ENCODE measurements at places on chromosomes 6 and 20. TPM values are rescaled to one million over a fixed set of nuclear protein-coding genes. Genes with fewer than 3 reads are reported as not detected.

GRCh38 chr20:34557936-34558319, 590 bp upstream of the MAP1LC3A start:
- peak overlapping the region; percentile 88 for H3K27ac ChIP-seq
- H3K27me3 ChIP-seq, result no peaks in the 10 kb centered on the region
- peak overlapping the region; percentile 74 for H3K4me3 ChIP-seq
- DNase-seq, result no peak

GRCh38 chr20:4787069-4787468, 65.4 kb downstream of the PRND start:
- no peak overlapping the region for H3K27ac ChIP-seq
- peaks cover 25% of the 10 kb centered on the region for H3K4me1 ChIP-seq
- H3K4me3 ChIP-seq, result no peak overlapping the region
- no peak for DNase-seq
- no peaks in the 10 kb centered on the region for H3K27me3 ChIP-seq

DNA sequence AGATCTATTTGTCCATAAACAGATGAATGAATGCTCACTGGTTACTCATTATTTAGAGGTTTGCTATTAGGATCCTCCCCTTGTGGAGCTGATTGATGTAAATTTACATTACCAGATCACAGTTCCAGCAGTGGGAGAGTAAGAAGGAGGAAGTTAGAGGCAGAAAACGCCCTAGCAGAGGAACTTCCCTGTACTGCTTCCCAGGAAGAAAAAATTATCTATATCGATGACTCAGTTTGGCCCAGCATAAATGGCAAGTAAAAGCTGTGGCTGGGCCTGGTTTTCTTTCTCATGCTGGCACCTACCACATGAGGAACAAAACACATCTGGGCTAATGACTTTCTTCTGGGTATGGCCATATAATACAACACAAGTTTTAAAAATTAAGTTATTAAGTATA, 35.7 kb downstream of the DNAAF9 start:
- no peaks in the 10 kb centered on the region for H3K27me3 ChIP-seq
- H3K4me3 ChIP-seq, result no peak overlapping the region
- peaks cover 16% of the 10 kb centered on the region for H3K4me1 ChIP-seq
- peaks cover 8% of the 10 kb centered on the region for H3K36me3 ChIP-seq
- H3K27ac ChIP-seq, result no peak overlapping the region
- no peak for DNase-seq

DNA sequence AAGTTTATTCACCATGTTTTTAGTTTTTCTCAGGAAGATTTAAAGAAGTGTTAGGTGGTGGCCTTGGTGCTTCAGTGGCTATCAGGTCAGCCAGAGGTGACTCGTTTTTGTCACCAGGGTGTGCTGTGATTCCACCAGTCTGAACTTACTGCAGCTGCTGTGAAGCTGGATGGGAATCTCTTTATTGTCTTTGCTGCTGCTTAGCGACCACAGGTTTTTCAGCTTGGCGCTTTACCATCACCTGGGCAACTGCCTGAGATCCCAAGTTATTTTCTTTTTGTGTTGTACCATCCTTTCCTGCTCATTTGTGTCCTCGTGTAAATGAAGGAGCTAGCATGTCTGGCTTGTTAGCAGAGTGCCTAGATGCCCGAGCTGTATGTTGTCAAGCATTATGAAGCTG, 146.9 kb downstream of the MACROD2 start:
- no peak for DNase-seq
- H3K4me1 ChIP-seq, result no peaks in the 10 kb centered on the region
- H3K27me3 ChIP-seq, result no peaks in the 10 kb centered on the region
- no peaks in the 10 kb centered on the region for H3K36me3 ChIP-seq
- H3K4me3 ChIP-seq, result no peak overlapping the region

GRCh38 chr6:129236001-129236517, 353.1 kb downstream of the LAMA2 start:
- no peak for DNase-seq
- no peaks in the 10 kb centered on the region for H3K27me3 ChIP-seq
- no peaks in the 10 kb centered on the region for H3K4me1 ChIP-seq

DNA sequence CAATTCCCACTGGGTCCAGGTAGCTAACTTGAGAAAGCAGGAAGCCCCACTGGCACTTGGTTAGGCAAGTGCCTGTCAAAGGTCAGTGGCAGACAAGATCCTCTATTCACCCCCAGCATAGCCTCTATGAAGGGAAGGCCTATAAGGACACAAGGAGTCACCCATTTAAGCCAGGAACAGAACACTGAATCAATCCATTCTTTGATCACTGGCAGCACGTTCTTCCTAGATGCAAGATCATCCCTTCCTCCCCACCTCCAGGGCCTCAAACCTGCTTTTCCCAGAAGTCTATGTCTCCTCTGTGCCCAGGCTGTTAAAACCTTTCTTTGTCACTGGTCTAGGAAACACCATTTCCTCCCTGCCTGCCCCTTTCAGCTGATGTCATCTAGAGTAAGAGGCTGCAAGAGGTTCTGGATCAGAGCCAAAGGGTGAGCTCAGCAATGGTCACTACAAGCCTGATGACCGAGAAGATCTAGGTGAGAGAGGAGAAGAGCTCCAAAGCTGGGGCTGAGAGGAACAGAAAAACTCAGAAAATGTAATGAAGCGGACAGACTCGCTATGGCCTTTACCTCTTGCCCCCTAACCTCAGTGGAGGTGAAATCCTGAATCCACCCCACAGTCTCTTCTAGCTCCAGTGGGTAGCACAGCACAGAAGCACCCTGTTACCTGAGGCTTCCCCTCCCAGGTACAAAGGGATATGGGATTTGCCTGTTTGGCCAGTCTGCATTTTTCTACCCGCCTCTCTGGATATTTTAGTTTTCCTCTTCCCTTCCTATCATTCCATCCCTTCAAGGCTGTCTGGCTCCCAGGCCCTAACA, 1.8 kb downstream of the GTPBP2 start:
- H3K4me3 ChIP-seq, result peak overlapping the region; percentile 99
- H3K4me1 ChIP-seq, result peaks cover 36% of the 10 kb centered on the region
- H3K36me3 ChIP-seq, result peaks cover 52% of the 10 kb centered on the region
- DNase-seq, result no peak
- no peaks in the 10 kb centered on the region for H3K27me3 ChIP-seq

- DNase-seq, result no peak
- no peaks in the 10 kb centered on the region for H3K36me3 ChIP-seq
- peaks cover 4% of the 10 kb centered on the region for H3K27me3 ChIP-seq
- no peak overlapping the region for H3K4me3 ChIP-seq
Observed at GRCh38 chr20:54606380-54606779, 131.0 kb downstream of the DOK5 start.

DNA sequence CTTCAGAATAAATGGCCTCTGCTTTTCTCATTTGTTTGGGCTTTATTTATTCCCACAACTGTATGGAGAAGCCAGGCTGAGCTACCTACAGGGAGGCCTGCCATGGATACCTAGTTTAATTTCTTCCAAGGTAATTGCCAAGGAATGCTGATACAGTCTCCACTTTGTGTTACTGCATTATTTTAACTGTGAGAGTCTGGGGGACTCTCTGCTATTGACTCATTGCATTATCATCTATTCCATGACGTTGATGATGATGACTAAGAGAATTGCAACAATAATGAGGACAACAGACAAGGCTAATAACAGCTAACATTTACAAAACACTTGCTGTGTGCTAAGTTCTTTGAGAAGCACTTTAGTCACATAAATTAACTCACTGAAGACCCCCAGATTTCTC, 88.3 kb upstream of the COL21A1 start:
- H3K36me3 ChIP-seq, result no peaks in the 10 kb centered on the region
- H3K27me3 ChIP-seq, result no peaks in the 10 kb centered on the region
- DNase-seq, result no peak
- H3K4me1 ChIP-seq, result no peaks in the 10 kb centered on the region
- H3K27ac ChIP-seq, result no peak overlapping the region

DNA sequence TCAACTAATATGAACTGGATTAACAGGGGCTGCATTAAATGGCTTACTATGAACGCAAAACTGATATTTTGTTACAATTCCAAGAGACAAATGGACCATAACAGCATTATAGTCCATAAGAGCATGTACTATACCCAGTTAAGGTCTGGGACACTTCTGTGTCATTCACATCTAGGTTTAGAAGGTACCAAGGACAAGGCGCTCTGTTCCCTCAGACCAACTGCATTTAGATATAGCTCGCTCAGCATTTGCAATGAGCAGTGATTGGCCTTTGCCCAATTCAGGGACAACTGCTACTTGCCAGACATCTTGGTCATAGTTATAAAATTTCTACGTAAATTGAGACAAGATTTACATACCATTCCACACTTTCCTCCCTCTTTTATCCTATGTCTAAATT, 132.4 kb downstream of the HS3ST5 start:
- no peaks in the 10 kb centered on the region for H3K27me3 ChIP-seq
- no peaks in the 10 kb centered on the region for H3K4me1 ChIP-seq
- no peaks in the 10 kb centered on the region for H3K36me3 ChIP-seq
- no peak overlapping the region for H3K27ac ChIP-seq
- H3K4me3 ChIP-seq, result no peak overlapping the region
- DNase-seq, result no peak

DNA sequence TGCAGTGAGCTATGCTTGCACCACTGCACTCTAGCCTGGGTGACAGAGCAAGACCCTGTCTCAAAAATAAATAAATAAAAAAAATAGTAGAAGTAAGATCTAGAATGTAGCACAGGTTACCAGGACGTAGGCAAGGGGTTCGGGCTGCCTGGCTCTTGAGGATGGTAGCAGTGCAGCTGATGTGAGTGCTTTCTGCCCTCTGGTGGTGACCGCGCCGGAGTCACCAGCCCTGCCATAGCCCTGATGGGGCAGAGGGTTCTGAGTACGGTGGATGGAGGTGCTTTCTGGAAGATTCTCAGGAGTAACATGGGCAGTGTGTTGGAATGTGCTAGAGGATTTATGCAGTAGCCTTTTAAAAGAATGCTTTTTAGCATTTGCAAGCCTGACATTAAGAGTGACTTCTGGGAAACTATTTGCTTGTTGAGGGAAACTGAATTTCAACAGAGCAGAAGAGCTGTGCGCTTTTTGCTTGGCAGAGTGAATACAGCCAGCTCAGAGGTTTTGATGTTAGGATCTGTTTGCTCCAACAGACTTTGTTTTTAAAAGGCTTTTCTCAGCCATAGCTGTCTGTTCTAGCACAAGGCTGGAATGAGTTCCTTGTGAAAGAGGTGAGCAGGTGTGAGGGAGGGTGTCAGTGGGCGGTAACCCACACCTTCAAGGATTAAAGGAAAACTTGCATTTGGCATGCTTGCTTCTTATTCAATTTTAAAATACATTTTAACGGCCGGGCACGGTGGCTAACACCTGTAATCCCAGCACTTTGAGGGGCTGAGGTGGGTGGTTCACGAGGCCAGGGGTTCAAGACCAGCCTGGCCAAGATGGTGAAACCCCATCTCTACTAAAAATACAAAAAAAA, 65.9 kb downstream of the PTPN1 start:
- H3K27me3 ChIP-seq, result no peaks in the 10 kb centered on the region
- H3K27ac ChIP-seq, result peak overlapping the region; percentile 31
- no peak overlapping the region for H3K4me3 ChIP-seq
- peaks cover 39% of the 10 kb centered on the region for H3K4me1 ChIP-seq
- H3K36me3 ChIP-seq, result peaks cover 62% of the 10 kb centered on the region

GRCh38 chr6:44423306-44423705, 35.8 kb downstream of the CDC5L start:
- H3K4me1 ChIP-seq, result no peaks in the 10 kb centered on the region
- H3K36me3 ChIP-seq, result peaks cover 58% of the 10 kb centered on the region
- no peaks in the 10 kb centered on the region for H3K27me3 ChIP-seq
- no peak for DNase-seq

DNA sequence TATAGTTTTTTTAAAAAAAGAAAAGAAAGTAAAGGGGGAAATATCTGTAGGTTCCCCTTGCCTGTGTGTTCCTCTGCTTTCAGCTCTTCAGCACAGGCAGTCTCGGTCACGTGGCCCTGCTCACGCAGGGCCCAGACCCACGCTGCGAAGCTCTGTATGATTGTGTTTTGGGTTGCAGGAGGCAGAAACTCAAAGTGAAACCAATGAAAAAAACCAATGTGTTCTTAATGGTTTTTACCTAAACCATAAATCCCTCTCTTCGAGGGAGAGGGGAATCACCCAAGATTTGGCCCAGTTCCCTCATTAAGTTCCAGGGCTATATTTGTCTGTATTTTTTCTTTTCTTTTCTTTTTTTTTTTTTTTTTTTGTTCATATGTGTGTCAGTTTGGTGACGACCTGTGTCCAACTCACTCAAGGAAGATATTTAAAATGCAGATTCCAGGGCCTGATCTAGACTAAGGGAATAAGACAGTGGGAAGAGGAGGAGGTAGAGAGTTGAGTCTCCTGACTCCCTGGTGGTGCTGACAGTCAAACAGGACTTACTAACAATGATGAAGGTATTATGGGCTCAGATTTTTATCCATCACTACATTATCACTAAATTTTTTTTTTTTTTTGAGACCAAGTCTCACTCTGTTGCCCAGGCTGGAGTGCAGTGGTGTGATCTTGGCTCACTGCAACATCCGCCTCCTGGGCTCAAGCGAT, 33.8 kb upstream of the RREB1 start:
- H3K27ac ChIP-seq, result peak overlapping the region; percentile 2
- peaks cover 22% of the 10 kb centered on the region for H3K4me1 ChIP-seq
- no peaks in the 10 kb centered on the region for H3K36me3 ChIP-seq
- H3K27me3 ChIP-seq, result peaks cover 51% of the 10 kb centered on the region
- peak overlapping the region; percentile 26 for H3K4me3 ChIP-seq

- no peak overlapping the region for H3K27ac ChIP-seq
- no peak overlapping the region for H3K4me3 ChIP-seq
- no peaks in the 10 kb centered on the region for H3K36me3 ChIP-seq
- no peaks in the 10 kb centered on the region for H3K4me1 ChIP-seq
- H3K27me3 ChIP-seq, result no peaks in the 10 kb centered on the region
Observed at GRCh38 chr6:114649298-114649697, 306.5 kb upstream of the HS3ST5 start.

- no peak overlapping the region for H3K4me3 ChIP-seq
- no peak overlapping the region for H3K27ac ChIP-seq
- no peaks in the 10 kb centered on the region for H3K4me1 ChIP-seq
- no peaks in the 10 kb centered on the region for H3K27me3 ChIP-seq
Observed at GRCh38 chr6:114998492-114998891, 655.7 kb upstream of the HS3ST5 start.

DNA sequence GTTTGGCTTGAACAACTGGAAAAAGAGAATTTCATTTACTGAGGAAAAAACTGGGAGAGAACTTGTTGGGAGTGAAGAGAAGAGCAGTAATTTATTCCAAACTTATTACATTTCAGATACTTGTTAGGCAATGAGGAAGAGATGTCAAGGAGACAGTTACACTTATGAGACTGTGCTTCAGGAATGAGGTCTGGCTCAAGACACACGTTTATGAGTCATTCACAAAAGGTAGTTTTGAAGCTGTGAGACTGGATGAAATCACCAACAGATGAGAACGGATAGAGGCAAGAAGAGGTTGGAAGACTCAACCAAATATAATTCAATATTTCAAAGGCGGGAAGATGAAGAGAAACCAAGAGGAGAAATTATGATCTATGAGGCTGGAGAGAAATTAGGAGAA, 70.6 kb upstream of the DEFB112 start:
- H3K27me3 ChIP-seq, result no peaks in the 10 kb centered on the region
- no peak overlapping the region for H3K27ac ChIP-seq
- H3K4me1 ChIP-seq, result no peaks in the 10 kb centered on the region
- no peak for DNase-seq
- no peak overlapping the region for H3K4me3 ChIP-seq

GRCh38 chr6:96094077-96094476, 78.3 kb downstream of the FUT9 start:
- no peaks in the 10 kb centered on the region for H3K4me1 ChIP-seq
- no peaks in the 10 kb centered on the region for H3K36me3 ChIP-seq
- H3K27me3 ChIP-seq, result no peaks in the 10 kb centered on the region
- H3K4me3 ChIP-seq, result no peak overlapping the region
- no peak overlapping the region for H3K27ac ChIP-seq

The CST5 gene
- total RNA-seq, result not detected

The RSPO3 gene
- total RNA-seq, result not detected

The CTCFL gene
- not detected for total RNA-seq

The OR12D1 gene
- not detected for total RNA-seq

The PRKN gene
- 0.77 TPM for total RNA-seq
